Stimulated activated CD8-positive, alpha-beta memory T cell treated with anti-CD3 and anti-CD28 coated beads, Interleukin-2, amount 100 ng/mL, for 1 hour (primary cell): ENCODE measurements at places on chromosomes 5 and 9.

DNA sequence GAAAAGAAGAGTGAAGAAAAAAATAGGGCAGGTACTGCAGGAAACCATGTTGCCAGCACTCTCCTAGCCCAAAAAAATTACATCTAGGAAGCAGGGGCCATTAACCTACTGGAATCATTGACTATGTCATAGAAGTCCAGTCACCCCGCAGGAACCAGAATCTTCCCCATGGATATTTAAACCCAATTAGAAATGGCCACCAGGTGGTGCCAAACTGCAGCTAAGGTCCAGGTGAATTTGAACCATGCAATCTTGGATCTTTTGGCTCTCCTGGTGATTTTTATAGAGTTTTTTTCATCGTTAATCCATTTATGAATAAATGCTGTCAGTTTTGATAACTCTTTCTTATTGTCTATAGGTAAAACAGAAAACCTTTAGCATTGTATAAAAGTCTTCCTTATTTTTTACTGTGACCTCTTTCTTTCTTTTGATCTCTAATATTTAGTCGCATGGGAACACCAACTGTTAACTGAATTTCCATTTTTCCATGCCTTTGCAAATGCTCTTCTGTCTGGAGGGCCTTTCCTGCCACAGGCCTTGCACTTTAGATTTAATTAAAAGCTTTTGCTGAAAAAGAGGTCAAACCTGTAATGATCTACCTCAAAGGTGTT lies 147.5 kb upstream of the FGF10 start:
- no peak for DNase-seq

GRCh38 chr5:107919969-107920368 lies 249.2 kb upstream of the EFNA5 start:
- DNase-seq = no peak

- DNase-seq = no peak
Observed at GRCh38 chr9:4102078-4102477, 197.8 kb downstream of the GLIS3 start.

DNA sequence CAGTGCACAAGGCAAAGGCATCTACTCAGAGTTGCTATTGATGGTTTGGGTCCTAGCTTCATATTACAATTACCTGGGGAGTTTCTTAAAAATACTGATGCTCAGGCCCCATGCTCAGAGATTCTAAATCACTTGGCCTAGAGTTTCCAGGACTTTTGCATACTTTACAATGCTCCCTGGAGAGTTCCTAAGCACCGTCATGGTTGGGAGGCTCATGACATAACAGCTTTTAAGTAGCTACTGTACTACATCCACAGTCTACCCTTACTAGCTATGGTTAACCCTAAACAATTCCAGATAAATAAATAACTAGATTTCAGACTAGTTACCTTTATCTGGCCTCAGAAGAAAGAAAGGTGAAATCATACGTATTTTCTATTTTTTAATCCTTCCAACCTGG lies 414.4 kb downstream of the PDE4D start:
- no peak for DNase-seq

- DNase-seq = no peak
Observed at GRCh38 chr9:123063177-123063598, 29.7 kb downstream of the GPR21 start.

GRCh38 chr9:115939065-115939765 lies 214.4 kb upstream of the PAPPA start:
- no peak for DNase-seq

GRCh38 chr5:16540421-16540820 lies 74.8 kb upstream of the ZNF622 start:
- no peak for DNase-seq

GRCh38 chr5:18000744-18001143 lies 366.5 kb downstream of the TAF11L14 start:
- DNase-seq = no peak

DNA sequence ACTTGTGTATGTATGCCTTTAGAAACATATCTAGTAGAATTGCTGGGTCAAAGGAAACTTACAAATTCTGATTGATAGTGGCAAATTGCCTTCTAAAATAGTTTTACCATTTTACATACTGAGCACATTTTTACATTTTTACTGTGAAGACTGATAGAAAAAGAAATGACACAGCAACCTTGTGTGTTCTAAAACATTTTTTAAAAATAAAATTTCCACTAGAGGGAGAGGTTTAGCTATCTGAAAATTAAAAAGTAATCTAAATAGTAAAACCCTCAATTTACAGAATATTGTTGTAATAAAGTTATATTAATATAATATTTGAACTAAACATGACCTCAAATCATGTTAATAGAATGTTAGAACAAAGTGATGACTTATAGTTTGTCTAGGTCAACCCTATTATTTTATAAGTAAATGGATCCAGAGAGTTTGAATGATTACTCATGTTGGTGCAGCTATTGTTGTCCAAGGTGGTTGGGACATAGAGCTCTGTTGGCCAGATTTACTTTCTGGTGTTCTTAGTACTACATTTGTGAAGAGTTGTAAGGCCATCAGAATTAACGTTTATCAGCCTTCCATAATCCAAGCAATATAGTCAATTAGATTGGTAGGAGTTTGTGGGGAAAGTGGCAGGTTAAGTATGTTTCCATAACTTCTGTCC lies 17.2 kb downstream of the CENPP start:
- no peak for DNase-seq

GRCh38 chr5:106290841-106291240 lies 1379.9 kb downstream of the EFNA5 start:
- no peak for DNase-seq

GRCh38 chr9:121972501-121972981 lies 120.6 kb downstream of the TTLL11 start:
- no peak for DNase-seq

- DNase-seq = no peak
Observed at GRCh38 chr9:127132921-127133647, 10.6 kb upstream of the ANGPTL2 start.

DNA sequence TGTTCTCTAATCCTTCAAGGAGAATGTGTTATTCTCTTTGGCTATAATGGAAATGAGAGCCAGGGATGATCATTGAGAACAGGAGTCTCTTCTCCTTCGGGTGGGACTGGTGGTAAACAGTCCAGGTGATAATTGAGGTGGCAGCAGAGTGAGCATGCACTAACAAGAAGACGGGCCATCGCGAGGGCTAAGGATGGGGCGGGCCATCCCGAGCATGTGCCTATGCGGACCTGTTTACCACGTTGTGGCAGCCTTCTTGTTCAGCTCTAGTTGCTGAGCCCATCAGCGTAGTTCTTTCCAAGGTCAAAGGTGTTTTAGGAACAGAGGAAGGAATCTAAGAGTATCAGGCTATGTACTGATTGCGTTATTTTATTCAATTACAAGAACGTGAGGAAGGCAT lies 180.1 kb downstream of the SMARCA2 start:
- no peak for DNase-seq

DNA sequence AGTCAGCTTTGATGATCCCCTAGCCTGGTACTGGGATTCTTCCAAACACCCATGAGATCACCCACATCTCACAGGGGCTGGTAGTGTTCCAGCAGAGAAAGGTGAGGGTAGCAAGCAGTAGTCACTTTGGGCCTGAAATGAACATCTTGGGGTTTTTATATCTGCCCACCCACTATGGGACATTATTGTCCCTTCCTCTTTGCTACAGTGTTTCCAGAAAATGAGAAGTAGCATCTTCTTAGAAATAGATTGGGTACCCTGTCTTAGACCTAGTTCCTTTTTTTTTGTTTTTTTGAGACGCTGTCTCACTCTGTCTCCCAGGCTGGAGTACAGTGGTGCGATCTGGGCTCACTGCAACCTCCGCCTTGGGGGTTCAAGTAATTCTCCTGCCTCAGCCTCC lies 249.2 kb upstream of the ANKRD55 start:
- DNase-seq = no peak

DNA sequence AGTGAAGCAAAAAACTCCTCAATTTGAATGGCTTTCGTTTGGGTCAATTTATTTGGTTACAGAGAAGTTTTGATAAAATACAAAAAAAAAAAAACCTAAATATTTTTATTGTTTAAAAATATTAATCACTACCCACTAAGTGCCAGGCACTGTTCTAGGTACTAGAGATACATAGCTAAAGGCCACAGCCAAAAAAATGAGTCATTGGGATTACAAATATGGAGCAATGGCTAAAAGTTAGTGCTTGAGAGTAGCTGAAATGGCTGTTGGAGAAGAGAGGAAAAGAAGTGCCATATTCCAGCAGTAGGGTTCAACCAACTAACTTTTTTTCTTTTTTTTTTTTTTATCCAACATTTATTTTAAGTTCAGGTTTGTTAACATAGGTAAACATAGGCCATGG lies 130.1 kb upstream of the PTGER4 start:
- no peak for DNase-seq

- no peak for DNase-seq
Observed at GRCh38 chr9:79573412-79573923, 1.7 kb downstream of the TLE4 start.

DNA sequence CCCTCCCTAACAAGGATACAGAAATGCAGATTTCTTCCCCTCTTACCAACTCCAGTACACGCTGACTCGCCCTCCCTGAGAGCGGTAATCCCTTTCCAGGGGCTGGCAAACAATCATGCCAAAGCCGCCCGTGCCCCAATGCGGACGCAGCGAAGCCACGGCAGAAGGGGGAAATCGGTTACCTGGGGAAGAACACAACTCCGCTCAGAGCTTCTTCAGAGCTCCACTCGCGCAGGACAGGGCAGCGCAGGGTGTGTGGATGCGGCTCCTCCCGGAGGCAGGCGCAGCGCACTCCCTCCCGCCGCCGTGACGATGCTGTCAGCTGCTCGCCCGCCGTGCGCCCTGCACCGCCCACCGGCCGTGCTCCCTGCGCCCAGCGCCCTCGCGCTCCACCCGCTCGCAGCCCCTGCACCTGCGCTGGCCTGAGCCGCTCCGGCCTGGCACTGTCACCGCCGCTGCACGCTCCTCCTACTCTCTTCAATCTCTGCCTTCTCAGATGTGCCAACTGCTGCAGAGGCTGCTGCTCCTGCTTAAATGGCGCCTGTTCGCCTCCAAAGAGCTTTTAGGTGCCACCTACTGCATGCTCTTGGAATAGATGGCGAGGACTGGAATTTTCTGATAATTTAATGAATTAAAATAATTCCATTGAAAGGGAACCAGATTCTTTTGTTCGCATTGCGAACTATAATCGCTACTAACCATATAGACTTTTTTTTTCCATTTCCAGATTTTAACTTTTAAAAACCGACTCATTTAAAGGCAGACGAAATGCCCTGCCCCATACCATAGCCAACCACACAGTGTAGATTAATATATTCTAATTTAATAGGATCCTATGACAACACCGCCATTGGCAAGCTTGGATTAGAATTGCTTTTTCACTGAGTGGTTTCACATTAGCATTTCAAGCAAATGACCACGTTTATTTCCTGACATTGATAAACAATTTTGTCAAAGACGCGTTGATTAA lies at the start of gene DIRAS2:
Gene DIRAS2, minus strand, starts transcription at position 255 of the 970 bp plus-strand sequence. CDS start 28,997 bp downstream, outside the sequence.
- no peak for DNase-seq

GRCh38 chr9:7298123-7298522 lies 501.5 kb downstream of the DMAC1 start:
- no peak for DNase-seq

DNA sequence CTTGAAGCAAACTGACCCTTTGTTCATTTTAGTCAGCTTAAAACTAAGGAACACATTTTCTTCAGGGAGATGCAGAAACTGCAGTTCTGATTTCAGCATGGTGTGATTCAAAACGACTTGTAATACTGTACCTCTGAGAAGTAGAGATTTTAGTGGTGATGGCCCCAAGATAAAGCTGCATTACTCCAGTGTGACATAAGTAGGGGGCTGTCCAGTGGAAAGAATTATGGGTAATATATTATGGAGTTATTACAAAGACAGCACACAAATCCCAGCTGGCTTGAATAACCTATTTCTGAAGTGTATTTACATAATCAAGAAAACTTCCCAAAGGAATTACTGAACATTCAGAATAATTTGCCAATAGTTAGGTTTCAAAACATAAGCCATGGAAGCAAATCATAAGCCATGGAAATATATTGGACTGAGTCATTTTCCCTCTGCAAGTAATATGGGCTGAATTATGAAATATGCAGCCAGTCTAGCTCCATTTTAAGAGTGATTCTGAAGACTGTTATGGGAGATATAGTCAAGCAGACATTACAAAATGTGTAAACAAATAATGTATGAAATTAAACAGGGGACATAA lies 133.7 kb upstream of the FBXL17 start:
- DNase-seq = no peak

DNA sequence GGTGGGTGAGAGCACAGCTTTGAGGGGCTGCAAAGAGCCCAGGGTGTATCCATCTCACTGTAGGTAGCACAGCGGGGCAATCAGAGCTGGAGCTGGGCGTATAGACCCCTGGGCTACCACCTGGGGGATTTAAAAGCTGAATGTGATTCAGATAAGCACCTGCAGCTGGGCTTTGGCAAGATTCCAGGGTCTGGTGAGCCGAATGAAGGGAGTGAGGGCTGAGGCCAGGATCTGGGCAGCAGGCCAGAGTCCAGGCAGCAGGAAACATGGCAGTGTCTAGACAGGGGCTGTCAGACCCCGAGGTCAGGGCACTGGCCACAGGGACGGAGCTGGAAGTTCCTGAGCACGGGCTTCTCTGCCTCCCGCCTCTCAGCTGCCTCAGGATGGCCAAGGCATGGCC lies 8.7 kb downstream of the ASS1 start:
- DNase-seq = no peak

DNA sequence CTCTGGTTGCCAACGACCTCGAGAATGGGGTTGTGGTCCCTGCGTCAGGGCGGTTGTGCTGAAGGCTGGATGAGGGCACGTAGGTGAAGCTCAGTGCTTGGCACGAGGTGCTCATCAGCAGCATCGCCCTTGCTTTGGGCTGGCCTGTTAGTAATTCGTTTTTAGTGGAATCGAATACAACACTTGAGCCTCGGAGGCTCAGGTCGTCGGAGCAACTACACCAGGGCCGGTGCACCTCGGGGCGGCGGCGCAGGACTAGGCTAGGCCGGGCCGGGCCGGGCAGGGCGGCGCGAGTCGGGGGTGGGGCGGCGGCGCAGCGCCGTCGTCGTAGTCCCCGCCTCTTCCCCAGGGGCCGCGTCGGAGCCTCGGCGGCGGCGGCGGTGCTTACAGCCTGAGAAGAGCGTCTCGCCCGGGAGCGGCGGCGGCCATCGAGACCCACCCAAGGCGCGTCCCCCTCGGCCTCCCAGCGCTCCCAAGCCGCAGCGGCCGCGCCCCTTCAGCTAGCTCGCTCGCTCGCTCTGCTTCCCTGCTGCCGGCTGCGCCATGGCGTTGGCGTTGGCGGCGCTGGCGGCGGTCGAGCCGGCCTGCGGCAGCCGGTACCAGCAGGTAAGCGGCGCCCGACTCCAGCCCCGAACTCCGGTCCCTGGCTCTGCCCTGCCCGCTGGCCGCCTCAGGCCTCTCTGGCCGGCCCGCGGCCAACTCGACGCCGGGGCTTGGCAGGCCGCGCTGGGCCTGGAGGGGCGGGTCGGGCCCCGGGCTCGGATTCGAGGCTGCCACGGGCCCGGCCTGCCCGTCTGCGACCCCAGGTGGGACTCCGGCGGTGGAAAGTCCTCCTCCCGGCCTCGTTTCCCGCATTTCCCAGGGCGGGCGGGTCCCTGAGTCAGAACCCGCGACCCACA lies at the start of gene NDFIP1:
Gene NDFIP1, plus strand, starts transcription at position 348 of the 899 bp plus-strand sequence. Its CDS starts 196 bp downstream, at position 544.
- DNase-seq = peak; percentile 71

DNA sequence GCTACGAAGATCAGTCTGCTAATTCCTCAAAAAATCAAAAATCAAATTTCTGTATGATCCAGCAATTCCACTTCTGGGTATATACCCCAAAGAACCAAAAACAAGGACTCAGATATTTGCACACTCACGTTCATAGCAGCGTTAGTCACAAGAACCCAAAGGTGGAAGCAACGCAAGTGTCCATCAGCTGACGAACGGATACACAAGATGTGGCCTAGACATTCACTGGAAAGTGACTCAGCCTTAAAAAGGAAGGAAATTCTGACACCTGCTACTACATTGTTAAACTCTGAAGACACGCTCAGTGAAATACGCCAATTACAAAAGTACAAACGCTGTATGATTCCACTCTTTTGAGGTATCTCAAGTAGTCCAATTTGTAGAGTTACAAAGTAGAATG lies 93.3 kb downstream of the OTULIN start:
- DNase-seq = no peak
